ENCODE measurements at places on chromosomes 2 and 18. TPM values are rescaled to one million over a fixed set of nuclear protein-coding genes. Genes with fewer than 3 reads are reported as not detected.

DNA sequence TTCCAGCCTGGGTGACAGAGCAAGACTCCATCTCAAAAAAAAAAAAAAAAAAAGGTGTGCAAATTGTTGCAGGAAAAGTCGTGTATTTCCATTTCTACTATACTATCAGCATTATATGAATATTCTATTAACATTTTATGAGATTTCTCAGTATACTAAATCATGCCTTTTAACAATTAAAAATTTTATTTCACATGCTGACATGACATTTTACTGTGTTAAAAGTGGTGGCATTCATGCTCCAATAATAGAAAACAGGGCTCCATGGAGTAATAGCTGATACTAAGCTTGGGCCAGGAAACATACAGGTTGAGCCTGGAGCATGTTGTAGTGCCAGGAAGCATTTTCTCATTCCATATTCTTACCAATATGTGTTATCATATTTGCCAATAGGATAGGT is 141.4 kb downstream of the SPAG16 start:
- H3K4me3 ChIP-seq, result no peak overlapping the region
- H3K27ac ChIP-seq, result no peak overlapping the region
- H3K4me1 ChIP-seq, result no peaks in the 10 kb centered on the region
- no peaks in the 10 kb centered on the region for H3K36me3 ChIP-seq

VWC2L gene
- total RNA-seq, result not detected

GRCh38 chr2:160014227-160014626 is 48.2 kb downstream of the PLA2R1 start:
- no peaks in the 10 kb centered on the region for H3K4me1 ChIP-seq
- no peak overlapping the region for H3K27ac ChIP-seq
- no peaks in the 10 kb centered on the region for H3K27me3 ChIP-seq

DNA sequence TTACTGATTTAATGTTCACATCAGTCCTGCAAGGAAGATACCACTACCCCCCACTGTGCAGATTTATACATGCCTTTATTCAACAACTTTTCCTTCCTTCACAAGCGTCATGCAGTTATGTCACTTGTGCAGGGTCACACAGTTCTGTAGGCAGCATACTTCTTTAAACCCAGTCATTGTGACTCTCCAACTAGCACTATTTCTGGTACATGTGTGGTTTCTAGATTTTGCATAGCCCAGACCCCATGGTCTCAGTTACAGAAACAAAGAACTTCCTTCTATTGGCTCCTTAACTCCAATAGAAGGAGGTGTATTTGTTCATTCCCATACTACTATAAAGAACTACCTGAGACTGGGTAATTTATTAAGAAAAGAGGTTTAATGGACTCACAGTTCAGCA is 333.1 kb downstream of the ZNF516 start:
- H3K27ac ChIP-seq, result no peak overlapping the region
- no peak for DNase-seq
- H3K36me3 ChIP-seq, result no peaks in the 10 kb centered on the region
- H3K4me3 ChIP-seq, result no peak overlapping the region

DNA sequence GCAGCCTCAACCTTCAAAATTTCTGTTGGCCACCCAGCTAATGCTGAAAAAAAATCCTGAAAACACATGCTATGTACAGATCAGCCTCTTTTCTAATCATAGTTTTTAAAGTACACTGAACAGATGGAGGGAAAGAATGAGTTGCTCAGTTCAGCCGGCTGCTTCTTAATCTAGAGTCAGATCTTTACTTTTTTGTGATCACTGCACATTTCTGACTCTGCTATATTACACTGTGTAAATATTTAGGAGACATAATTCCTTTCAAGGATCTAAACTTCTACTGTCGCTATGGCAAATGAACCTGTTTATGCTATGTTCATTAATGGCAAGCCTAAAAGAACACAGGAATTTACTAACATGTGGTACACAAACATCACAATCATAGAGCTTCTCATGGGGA is 114.2 kb downstream of the SRBD1 start:
- DNase-seq, result no peak
- no peak overlapping the region for H3K27ac ChIP-seq
- no peak overlapping the region for H3K4me3 ChIP-seq
- no peaks in the 10 kb centered on the region for H3K36me3 ChIP-seq
- H3K4me1 ChIP-seq, result no peaks in the 10 kb centered on the region
- no peaks in the 10 kb centered on the region for H3K27me3 ChIP-seq

- no peaks in the 10 kb centered on the region for H3K27me3 ChIP-seq
- no peak overlapping the region for H3K4me3 ChIP-seq
- H3K36me3 ChIP-seq, result peaks cover 16% of the 10 kb centered on the region
These were observed 25.7 kb downstream of the ADI1 start for GRCh38 chr2:3493615-3494007.

EFHD1 gene
- total RNA-seq, result 30.5 TPM

SERPINB3 gene
- total RNA-seq, result not detected

Data from heart right ventricle (tissue), 16 donors.